NCI-H1092 (cell line): ENCODE measurements at places on chromosomes 2 and 18.

DNA sequence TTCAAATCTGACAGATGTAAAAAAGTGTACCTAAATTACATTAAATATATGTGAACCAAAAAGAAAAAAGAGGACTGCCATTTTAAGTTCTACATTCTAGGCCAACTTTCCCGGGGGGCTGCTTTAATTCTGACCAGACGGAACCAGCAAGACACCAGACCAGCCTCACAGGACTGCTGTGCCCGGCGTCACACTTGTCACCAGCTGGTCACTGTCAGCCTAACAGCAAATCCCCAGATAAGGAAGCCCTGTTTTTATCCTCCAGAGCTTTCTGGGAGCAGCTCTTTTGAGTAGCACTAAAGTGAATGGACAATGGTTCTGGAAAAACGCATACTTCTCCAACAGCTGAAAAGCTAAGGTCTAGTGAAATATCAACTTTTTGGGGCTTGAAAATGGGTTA lies 35.6 kb downstream of the CYB5A start:
- no peak for DNase-seq

DNA sequence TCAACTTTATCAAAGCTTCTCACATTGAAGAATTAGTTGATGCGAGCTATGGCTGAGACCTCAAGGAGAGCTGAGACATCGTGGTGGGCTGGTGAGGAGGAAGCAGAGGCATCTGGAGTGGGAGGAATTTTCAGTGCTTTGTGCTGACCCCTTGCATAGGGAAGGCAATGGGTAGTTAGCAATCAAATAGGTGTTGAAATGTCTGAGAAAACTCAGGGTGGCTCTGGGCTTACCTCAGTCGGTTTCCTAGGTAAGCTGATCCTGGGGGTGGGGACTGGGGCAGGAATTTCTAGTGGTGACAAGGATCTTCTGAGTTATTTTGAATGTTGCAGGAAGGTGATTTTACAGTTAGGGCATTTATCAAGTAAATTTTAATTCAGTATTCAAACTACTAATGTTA lies 20.7 kb upstream of the DPP10 start:
- DNase-seq = no peak

GRCh38 chr18:8303151-8303755 lies 306.0 kb upstream of the RAB12 start:
- no peak for DNase-seq

DNA sequence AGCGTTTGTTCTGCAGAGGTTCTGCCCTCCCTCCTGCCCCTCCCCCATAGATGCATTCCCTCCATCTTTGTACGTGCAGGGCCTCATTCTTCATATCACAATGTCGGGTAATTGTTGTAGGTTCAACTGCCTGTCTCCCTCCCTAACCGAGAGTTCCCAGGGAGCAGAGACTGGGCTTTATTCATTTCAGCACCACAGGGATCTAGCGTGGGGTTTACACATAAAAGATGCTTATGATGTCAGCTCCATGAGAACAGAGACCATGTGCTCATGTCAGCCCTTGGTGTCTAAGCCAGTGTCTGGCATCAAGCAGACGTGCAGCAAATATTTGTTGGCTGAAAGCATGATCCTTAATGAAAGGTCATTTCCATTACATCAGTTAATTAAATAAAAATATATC lies 298.9 kb upstream of the TRIB2 start:
- no peak for DNase-seq

GRCh38 chr18:25510096-25510495 lies 158.1 kb upstream of the ZNF521 start:
- no peak for DNase-seq

DNA sequence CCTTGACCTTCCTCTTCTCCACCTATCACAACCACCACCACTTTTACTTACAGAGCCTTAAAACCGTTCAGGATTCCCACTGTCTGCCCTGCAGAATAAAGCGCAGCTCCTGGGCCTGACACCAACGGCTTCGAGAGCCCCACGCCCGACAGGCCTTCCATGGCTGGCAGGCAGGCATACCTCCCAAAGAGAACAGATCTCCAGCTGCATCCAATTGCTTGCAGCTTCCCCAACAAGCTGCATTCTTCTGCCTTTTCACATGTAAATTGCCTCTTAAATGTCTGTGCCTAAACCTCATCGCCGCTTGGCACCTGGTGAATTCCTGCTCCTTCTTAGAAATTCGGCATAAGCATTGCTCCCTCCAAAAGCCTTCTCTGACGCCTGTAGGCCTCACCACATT lies 31.5 kb upstream of the FAM124B start:
- DNase-seq = no peak

DNA sequence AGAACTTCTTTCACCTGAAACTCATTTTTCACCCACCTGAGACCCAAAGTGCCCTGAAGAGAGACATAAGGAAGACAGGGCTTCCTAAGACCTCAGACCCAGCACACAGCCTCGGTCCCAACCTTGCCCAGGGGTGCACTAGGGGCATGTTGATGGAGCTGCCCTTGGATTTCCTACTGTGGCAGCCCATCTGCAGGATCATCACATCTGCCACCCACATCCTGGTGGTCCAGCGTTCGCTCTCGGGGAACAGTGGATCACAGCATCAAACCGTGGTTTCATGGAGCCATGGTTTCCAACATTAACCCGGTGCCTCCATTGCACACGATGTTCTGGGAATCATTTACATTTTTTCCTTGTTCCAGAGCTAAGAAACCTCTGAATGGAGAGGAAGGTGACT lies 186.4 kb downstream of the TFCP2L1 start:
- no peak for DNase-seq

GRCh38 chr2:144481666-144482065 lies 38.3 kb downstream of the ZEB2 start:
- no peak for DNase-seq

- no peak for DNase-seq
Observed at GRCh38 chr2:224959556-224959955, 82.7 kb downstream of the DOCK10 start.

DNA sequence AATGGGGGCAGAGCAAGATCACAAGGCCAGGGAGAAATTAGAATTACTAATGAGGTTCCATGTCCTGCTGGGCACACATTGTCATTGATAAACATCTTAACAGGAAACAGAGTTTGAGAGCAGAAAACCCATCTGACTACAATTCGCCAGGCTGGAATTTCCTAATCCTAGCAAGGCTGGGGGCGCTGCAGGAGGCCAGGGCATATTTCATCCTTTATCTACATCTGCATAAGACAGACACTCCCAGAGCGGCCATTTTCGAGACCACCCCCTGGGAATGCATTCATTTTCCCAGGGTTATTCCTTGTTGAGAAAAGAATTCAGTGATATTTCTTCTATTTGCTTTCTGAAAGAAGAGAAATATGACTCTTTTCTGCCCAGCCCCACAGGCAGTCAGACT lies 152.7 kb downstream of the SUCLG1 start:
- DNase-seq = no peak

GRCh38 chr2:167331636-167332232 lies 443.5 kb downstream of the XIRP2 start:
- no peak for DNase-seq

DNA sequence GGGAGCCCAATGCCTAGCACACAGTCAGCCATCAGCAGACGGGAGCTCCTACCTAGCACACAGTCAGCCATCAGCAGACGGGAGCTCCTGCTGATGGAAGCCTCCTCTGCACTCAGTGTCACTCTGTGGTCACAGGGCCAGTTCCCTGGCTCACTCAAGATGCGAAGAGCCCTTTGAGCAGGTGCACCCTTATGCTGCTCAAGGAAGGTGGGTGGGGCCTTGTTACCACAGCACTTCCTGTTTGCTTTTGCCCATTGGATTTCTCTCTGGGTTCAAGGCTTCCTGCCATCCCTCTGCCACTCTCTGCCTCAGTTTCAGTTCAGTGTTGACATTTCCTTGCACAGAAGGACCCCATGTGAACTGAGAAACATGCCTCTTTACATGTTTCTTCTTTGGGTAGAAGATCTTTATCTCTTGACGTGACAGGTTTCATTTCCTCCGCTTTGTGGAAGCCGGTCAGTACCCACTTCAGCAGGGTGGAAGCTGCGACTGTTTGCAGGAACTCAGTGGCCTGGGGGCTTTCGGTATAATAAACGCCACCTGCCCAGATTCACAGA lies 11.6 kb downstream of the TRIB2 start:
- no peak for DNase-seq

DNA sequence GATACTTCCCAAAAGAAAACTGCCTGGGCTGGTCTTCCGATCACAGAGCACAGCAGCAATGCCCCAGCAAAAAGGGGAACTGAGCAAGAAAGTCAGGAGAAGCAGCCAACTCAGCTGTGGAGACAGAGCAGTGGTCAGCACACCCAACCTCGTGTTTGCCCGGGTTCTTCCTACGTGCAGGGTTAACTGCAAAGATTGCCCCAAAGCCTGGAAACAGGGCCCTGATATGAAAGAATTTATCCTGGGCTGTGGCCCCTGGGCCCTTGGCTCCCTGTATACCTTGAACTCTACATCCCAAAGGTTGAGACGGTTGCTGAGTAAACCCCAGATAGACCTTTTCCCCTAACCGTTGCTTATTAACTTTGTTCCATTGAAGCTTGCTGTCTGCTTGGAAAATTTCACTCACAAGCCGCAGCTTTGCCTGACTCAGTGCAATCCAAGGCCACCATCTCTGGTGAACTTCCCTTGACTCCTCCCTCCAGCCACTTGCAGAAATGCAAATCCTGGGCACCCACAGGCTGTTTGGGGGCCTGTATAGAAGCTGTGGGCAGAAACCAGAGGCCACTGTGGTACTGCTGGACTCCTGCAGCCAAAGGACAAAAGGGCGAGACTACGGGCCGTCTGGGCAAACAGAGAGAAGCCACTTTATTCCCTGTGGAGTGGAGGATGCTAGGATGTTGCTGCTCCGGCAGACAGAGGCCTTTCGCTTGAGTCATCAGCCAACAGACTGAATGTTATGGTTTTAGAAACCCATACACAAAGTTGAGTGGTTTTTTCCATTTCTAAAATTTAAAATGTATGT lies 18.2 kb downstream of the NRP2 start:
- no peak for DNase-seq

GRCh38 chr2:239377591-239377990 lies 23.2 kb downstream of the HDAC4 start:
- no peak for DNase-seq

DNA sequence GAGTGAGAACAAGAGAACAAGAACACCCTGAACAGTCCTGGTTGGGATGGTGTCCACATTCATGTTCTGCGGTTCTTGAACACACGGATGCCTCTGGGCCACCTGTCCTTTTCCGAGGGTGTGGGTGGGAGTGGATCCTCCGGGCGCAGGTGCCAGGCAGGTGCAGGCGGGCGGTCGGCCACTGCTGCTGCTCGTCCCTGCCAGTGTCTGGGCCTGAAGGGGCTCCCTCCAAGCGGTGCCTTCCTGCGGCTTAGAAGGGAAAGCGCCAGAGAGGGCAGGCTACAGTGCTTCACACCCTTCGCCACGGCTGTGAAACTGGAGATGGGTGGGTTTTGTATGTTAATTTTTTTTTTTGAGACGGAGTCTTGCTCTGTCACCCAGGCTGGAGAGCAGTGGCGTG lies 8.0 kb upstream of the D2HGDH start:
- no peak for DNase-seq

- no peak for DNase-seq
Observed at GRCh38 chr2:129492548-129492947, 486.9 kb upstream of the RAB6C start.

DNA sequence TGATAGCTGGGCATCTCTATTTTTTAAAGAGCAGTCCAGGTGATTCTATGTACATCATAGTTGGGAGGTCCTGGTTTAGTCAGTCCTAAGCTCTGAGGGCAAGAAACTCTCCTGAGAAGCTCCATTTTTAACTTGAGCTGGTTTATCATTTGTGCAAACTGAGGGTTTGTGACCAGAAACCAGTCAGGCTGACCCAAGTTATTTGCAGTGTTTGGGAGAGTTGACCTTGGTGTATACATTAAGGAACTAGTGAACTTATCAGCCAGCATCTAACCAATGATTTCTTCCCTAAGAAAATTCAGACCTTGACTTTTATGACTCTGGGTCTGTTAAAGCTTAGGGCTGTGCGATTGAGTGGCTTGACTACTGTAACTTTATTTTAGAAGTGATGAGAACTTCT lies 10.6 kb upstream of the MGAT5 start:
- no peak for DNase-seq
